Bronchial epithelial cell (primary cell): ENCODE measurements at places on chromosomes 13 and 19.

- DNase-seq: no peak
Observed at GRCh38 chr13:103935117-103935516, 868.9 kb upstream of the SLC10A2 start.

- peak; percentile 36 for DNase-seq
Observed at GRCh38 chr13:28058866-28059613, 41.3 kb downstream of the FLT3 start.

DNA sequence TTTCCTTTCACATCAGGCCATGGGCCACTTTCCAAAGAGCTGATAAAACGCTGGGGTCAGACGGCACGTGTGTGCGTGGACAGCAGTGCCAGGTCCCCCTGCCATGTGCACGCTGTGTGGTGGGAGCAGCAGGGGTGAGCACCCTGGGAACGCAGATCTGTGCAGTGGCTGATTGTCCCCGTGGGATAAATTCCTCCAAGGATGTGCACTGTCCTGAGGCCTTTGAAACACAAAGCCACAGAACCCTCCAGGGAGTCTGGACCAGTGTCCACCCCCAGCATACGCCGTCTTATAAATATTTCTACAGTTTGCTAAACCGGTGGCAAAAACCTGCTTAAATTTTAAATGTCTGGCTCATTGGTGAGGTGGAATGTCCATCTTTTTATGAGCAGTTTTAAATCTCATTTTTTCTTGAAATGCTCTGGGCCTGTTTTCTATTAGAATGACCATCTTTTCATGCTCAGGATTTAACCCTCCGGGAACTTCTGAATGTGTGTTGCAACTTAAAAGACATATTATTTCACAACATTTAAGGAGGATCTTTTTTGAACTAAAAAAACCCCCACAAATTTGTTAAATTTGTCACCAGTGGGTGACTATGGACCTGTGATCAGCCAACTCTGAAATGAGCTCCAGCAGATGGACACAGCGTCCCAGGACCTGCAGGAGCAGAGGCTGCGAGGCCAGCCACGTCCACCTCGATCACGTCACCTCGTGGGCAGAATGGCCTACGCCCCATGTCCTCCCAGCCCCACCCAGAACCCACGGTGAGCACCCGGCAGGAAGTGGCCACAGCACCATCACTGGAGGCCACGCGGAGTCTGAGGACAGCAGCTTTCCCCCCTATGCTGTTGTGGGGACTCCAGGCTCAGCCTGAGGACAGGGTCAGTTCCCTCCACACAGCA is 68.6 kb downstream of the RASA3 start:
- DNase-seq: no peak

GRCh38 chr13:36421447-36421846 is 10.8 kb upstream of the CCNA1 start:
- DNase-seq: peak; percentile 64

GRCh38 chr13:84686973-84687372 is 804.7 kb upstream of the SLITRK1 start:
- DNase-seq: no peak

GRCh38 chr19:44260343-44260681 is 626 bp downstream of the ZNF233 start:
- no peak for DNase-seq

- no peak for DNase-seq
Observed at GRCh38 chr19:29031216-29031615, 181.7 kb downstream of the UQCRFS1 start.

DNA sequence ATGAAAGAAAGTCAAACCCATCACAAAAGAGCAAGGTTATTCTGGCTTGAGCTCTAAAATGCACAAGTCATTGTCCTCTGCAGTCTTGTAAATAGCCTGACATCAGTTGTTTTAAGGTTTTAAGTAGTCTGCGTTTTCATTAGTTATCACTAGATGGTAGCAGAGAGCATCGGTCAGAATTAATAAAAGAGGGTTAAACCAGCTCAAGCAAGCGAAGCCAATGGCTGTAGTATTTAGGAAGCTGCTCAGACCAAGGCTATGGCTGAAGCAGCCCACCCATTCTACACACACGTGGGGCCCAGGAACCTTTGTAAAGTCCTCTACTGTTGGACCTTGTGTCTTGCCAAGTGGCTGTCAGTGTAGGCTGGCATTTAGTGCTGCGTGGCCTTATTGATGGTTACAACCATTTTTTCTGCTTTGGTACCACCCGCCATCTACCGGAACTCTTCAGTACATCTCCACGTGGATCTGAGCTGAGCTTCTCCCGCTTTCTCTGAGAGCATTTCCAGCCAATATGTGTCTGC is 13.3 kb upstream of the ZNF57 start:
- peak; percentile 70 for DNase-seq

- DNase-seq: no peak
Observed at GRCh38 chr13:51246418-51247277, 24.4 kb downstream of the FAM124A start.

- DNase-seq: no peak
Observed at GRCh38 chr13:49932066-49932465, 4.1 kb downstream of the SPRYD7 start.
